ENCODE measurements at places on chromosomes 2 and 18.

GRCh38 chr2:142875652-142876051 lies 1.8 kb upstream of the KYNU start:
- DNase-seq: no peak

- no peak for DNase-seq
These were observed 99.5 kb downstream of the DTNA start for GRCh38 chr18:34809451-34810072.

- DNase-seq: no peak
These were observed 52.1 kb upstream of the ACAA2 start for GRCh38 chr18:49865401-49865800.

DNA sequence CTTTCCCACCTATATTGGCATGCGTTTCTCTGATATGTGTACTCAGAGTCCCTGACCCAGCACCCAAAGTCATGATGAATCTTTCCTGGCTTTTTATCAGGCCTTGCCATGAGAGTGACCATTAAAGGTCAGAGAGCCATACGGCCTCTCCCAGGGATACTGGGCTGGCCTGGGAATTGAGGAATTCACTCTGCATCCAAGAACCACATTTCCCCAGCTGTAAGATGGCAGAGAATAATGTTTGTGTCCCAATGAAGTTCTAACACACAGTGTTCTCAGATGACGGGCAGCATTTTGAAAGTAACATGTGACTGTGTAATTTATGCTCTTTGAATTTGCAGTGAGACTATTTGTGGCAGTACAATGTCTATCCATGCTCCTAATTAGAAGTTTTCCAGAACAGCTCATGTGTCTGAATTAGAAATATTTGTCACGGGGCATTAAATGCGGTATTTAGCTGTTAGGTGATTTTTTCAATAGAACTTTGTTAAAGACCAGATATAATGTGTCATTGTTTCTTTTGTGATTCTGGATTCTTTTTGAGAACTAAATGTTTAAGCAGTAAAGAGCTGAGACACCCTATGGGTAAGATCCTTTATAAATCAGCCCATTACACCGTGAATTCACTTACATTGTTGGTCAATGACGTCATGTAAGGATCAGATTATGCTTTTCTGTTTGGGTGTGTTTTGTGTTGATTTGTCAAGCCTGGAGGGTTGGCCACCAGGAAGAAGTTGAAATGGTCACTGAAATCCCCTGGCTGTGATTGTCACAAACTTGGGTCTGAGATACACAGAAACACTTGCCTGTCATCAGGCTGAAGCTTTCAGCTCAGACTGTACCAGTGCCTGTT lies 7.3 kb upstream of the SLC3A1 start:
- DNase-seq: peak; percentile 71

GRCh38 chr2:191976436-191976835 lies 129.5 kb upstream of the CAVIN2 start:
- no peak for DNase-seq

GRCh38 chr18:27004056-27004829 lies 138.7 kb upstream of the AQP4 start:
- DNase-seq: no peak

GRCh38 chr2:164678631-164679149 lies 57.4 kb upstream of the GRB14 start:
- no peak for DNase-seq

- no peak for DNase-seq
These were observed 105.1 kb upstream of the NCKAP5 start for GRCh38 chr2:133673305-133673905.

DNA sequence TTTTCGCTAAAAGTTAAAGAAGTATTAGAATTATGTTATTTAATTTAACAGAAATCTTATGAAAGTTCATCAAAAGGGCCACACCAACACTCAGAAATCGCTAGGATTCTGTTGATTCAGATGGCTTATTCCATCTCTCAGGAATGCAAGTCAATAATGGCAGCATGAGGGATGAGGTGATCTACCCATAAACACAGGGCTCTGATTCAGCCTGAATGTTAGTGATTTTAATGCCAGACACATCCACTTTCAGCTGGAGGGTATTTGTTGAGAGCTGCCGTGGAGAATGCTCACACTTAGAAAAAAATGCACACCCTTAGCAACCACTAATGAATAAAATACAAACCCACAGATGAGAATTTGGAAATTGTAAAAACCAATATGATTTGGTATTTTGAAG lies 173.3 kb upstream of the ERBB4 start:
- DNase-seq: no peak

DNA sequence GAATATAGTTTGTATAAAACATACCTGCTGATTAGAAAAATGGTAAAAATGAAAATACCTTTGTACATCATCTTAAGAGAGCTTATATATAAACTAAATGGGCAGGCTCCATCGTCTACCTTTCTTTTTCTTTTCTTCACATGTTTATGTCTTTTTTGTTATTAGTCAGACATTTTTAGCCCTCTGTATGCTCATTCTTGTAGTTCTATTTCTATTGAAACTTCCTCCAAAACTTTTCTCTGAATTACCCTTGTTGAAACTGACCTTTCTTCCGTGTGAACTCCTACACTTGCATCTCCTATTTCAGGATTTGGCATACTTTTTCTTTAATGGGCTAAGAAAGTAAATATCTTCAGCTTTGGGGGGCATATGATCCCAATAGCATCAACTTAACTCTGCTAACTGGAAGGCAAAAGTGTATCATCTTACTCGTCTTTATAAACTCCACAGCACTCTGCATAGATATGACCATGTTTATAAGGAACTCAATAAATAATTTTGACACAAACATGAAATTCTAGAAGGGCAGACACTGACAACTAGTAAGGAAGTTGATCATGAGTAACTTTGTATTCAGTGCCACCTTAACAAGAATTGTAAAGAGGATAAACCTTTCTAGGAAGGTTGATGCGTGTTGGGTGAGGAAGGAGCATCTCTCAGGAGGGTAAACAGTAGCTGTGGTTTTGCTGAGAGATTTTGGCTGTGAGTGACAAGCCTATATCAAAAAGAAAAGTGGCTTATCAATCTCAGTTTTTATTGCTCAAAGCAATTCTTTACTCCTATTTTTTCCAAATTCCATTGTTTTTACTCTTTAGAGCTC lies 127.6 kb downstream of the PIK3C3 start:
- no peak for DNase-seq

- no peak for DNase-seq
These were observed 117.0 kb downstream of the LAMA1 start for GRCh38 chr18:7000484-7001096.

GRCh38 chr18:7021994-7022840 lies 95.4 kb downstream of the LAMA1 start:
- no peak for DNase-seq

- no peak for DNase-seq
These were observed 95.7 kb upstream of the RASGRP3 start for GRCh38 chr2:33380719-33381118.

GRCh38 chr2:181393472-181393871 lies 63.7 kb upstream of the ITGA4 start:
- no peak for DNase-seq

GRCh38 chr2:26268213-26268612 lies 23.5 kb downstream of the HADHB start:
- no peak for DNase-seq

- no peak for DNase-seq
These were observed 207.5 kb downstream of the SEPTIN10 start for GRCh38 chr2:109406301-109406700.

DNA sequence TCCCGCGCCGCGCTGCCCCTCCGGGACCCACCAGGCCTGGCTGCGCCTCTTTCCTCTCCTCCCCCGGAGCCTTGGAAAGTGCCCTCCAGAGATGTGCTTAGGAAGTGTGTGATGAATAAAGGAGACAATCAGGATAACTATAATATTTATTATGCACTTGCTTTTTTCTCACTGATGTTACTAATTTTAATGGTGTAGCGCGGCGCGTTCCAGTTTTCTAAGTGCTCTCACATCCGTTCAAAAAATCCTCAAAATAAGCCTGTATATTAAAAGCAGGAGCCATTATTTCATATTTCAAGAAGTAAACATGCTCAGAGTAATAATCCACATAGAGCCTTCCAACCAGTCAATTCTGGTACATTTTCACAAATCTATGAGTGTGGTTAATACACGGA lies 941 bp upstream of the MPPE1 start:
- DNase-seq: no peak

DNA sequence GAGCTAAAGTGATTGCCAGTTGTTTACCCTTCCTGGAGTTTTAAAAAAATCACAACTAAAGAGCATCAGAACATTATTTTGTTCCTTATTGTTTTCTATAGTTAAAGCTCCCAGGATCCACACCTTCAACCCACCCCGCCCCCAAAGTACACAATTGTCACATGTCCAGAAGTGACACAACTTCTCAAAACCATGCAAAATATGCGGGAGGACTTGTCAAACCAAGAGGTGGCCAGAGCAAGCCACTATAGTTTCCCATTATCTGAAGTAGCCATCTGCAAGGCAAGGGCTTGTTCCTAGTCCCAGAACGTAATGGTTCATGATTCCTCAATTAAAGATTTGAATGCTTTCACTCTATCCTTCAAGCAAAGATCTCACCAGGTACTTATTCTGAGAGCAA lies 9.9 kb upstream of the INO80C start:
- no peak for DNase-seq

DNA sequence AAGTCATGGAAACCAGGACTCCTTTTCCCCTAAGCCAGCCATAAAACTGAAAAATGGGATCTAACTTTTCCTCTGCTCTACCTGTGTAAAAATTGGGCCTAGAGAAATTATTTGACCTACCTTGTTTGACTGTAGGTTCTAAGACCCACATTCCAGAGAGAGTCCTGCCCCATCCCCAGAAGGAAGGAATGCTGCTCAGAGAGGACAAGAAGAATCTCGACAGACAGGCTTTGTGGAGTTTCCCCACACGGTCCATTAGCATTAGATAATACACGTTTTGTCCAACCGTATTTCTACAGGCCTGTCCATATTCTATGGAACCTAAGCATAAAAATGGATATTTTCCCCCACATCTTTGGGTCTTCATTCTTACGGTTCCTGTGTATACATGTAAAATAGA lies 403.3 kb downstream of the METTL4 start:
- no peak for DNase-seq

DNA sequence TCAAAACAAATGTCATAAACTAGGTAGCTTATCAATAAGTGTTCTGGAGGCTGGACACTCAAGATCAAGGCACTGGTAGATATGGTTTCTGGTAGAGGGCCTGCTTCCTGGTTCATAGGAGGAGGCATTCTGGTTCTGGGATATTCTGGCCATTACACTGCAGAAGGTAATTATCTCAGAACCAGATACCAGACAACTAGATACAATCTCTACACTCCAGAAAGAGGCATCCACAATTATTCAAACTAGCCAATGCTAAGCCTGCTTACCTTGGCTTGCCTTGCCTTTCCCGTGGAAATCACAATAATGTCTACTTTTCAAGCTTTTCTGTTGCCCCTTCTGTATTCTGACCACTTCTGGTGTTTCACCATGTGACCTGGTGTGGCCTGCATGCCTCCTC lies 785.2 kb upstream of the GYPC start:
- DNase-seq: no peak

DNA sequence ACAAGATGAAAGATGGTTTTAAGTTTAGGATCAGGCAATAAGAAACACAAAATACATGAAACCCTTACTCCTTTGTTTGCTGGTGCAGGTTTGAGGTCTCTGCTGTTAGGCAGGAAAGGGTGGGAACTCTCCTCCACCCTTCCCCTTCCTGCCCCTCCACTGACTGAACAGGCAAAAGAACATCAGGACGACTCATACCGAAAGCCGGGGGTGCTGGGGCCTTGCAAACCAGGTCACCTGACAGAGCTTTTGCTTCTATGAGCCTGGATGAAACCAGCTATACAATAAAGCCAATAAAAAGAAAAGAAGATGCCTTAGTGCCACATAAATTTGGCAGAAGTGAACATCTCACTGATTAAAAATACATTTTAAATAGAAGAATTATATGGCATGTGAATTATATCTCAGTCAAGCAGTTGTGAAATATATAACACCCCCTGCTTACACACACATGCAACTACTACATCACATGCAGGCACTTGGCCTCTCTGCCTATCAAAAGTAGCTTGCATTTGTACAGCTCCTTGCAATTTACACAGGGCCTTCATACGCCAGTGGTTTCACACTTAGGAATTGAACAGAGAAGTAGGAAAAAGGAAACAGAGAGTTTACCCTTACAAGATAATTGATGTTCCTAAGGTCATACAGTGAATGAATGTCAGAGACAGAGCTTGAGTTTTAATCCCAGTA lies 215.1 kb upstream of the TRIB2 start:
- no peak for DNase-seq

- DNase-seq: no peak
These were observed 40.8 kb downstream of the EIPR1 start for GRCh38 chr2:3336844-3337243.

DNA sequence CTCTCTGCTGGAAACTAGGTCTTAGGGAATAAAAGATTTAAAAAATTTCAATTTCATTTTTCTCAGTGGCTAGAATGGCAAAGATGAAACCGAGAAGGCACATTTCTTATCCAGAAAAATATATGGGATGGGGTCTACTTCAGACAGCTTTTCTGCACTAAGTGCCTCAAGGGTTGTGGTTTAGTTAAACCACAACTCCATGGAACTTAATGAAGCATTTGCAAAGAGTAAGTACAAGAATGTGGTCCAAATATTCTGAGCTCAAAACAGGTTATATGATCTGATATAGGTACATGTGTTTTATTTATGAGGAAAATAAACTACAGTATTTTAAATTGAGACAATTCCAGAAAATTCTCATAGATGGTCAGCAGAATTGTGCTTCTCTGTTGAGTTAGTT lies 101.8 kb upstream of the FZD5 start:
- no peak for DNase-seq

DNA sequence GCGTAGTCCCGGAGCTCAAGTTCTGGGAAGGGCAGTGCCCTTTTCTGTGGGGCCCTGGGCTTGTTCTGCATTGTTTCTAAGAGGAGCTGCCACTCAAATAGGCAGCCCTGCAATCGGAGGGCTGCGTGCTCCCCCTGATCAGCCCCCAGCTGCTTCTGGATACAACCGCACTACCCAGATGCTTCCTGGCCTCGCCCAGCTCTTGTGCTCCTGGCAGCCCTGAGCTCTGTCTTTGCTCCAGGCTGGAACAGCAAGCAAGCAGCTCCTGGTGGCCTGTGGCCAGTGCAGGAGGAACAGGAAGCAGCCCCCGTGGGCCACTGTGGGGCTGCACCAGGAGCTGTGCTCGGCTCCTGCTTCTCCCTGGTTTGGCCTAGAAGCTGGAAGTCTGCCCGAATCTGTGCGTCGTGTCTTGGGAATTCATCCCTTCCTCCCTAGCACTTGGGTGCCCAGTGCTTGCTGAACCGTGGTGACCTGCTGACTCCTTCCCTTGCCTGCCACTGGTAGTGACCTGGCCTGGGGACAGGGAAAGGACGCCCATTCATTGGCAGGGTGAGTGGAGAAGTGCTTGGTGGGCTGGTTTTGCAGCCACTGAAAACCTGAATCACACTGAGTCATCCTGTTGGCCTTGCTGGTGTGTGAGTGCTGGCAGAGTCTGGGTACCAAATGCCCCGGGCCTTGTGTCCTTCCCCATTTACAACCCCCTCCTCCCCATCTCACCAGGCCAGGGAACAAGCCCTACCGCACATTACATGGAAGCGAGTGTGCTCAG lies 27.3 kb upstream of the NTSR2 start:
- DNase-seq: peak; percentile 23

DNA sequence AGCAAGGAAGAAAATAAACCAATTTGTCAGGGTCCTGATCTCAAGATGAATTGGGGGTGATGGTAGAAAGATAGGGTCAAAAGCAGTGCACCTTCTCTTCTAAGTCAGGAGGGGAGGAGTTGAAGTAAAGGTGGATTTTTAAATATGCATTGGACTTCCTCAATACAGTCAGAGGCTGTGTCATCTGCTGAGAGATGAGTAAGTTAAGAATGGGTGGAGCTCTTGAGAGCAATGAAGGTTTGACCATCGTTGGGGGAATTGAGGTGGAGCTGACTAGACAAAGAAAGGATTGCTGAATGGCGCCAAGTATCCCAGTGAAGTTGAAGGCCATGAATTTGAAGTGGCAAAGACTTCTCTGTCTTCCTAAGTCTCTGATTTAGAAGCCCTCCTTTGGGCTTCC lies 18.4 kb upstream of the CPO start:
- no peak for DNase-seq
